NCI-H524 (cell line): ENCODE measurements at places on chromosomes 12 and 14.

GRCh38 chr14:61561657-61562276, 133.5 kb upstream of the HIF1A start:
- no peak for DNase-seq

DNA sequence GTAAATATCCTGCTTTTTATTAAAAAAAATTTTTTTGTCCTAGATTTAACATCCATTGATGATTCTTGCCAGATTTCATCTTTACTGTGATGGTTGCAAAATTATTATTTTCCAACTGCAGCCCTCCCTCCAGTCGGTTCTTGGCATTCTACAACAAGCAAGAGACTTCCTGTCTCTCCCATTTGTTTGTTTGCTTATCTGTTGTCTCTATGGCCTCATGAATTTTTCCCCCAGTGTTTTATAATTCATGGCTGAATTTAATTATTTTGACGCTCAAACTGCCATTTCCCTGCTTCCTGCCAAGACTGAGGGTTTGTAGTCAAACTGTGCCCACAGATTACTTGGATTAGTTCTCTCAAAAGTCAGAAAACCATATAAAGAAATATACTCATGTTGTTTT, 25.9 kb downstream of the CGRRF1 start:
- no peak for DNase-seq

GRCh38 chr14:45041641-45042040, 42.3 kb upstream of the PRPF39 start:
- DNase-seq, result no peak

DNA sequence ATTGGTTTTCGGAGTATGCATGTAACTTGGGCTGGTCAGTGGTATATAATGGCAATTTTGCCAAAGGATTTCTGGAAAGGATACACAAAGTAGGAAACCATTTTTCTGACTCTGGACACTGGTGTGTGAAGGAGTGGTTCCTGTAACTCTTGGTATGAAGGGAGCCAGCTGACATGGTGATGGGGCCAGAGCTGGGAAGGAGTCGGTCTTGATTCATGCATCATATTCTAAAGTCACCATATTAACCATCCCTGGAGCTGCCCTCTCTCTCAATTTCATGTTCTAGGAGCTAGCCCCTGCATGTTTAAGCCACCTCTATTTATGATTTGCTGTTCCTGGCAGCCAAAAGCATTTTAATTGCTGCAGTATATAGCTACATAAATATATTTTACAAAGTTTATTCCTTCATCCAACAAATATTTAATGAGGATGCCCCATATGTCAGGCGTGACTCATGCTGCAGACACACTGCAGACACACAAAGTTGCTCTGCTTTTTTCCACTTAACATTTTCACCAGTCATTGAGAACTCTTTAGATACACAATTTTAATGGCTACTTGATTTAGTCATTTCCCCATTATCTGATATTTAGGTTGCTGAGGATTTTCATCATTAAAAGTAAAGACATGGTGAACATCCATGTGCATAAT, 78.7 kb upstream of the PSMC1 start:
- no peak for DNase-seq

DNA sequence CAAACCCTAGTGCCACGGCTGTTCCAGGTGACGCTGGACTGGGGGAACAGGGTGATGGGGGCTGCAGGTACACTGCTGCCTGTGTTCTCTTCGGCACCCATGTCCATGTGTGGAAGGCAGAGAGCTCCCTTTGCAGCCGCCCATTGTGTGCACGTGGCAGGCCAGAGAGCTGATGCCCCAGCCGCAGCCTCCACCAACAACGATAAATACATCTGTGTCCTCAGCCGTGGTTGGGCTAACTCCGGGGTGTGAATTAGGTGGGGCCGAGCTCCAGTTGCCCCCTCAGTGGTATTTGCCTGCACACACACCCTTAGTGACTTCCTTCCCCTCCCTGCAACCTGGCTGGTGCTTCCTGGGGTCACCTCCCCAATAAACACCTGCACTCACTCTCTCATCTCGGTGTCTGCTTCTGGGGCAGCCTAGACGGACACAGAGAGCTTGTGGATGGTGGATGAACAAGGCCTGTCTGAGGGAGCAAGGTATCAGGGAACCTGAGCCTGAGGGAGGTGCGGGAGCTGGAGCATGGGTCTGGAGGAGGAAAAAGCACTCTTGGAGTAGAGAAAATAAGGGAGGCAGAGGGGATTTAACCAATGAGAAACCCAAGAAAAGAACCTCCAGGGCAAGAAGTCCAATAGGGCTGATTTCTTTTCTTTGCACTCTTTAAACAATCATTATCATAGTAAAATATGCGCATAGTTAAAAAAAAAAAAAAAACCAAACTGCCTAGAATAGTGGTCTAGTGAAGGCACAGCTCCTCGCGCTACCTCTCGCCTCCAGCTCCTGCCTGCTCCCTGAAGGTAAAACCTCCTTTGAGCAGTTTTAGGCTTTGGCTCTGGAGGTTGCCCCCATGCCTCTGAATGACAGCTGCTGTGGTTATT, 112.6 kb downstream of the ZNF664 start:
- no peak for DNase-seq

GRCh38 chr12:81819991-81820633, 61.0 kb upstream of the PPFIA2 start:
- DNase-seq, result no peak

DNA sequence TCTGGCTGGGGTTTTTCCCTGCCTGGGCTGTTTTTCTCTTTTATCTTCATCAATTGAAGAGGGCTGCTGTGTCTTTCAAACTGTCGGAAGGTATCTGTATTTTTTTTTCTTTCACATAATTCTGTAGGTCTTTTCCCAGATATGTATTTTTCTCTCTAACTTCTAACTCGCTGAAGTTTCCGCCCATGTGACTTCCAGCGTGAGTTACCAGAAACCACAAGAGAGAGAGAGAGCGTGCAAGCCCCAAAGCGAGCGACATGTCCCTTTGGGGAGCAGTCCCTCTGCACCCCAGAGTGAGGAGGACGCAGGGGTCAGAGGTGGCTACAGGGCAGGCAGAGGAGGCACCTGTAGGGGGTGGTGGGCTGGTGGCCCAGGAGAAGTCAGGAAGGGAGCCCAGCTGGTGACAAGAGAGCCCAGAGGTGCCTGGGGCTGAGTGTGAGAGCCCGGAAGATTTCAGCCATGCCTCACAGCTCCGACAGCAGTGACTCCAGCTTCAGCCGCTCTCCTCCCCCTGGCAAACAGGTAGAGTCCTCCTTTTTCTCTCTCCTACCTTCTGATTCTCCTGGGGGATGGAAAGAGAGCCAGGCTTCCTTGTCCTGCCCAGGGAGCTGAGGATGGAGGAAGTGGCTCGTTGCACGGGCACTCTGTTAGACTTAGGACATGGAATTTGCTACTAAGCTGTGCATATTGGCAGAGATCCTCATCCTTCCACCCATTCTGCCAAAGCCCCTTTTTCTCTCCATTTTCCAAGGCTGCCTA, at the start of gene BATF:
Gene BATF (plus strand): TSS at position 246 of the 759 bp plus-strand sequence. CDS start 214 bp downstream, at position 460.
- no peak for DNase-seq

- no peak for DNase-seq
Observed at GRCh38 chr12:132544080-132544397, 54.1 kb downstream of the FBRSL1 start.
